Foreskin melanocyte (primary cell): ENCODE measurements at places on chromosomes 5 and 9.

GRCh38 chr9:127589955-127590370 lies 22.1 kb upstream of the STXBP1 start:
- DNase-seq = peak; percentile 67

DNA sequence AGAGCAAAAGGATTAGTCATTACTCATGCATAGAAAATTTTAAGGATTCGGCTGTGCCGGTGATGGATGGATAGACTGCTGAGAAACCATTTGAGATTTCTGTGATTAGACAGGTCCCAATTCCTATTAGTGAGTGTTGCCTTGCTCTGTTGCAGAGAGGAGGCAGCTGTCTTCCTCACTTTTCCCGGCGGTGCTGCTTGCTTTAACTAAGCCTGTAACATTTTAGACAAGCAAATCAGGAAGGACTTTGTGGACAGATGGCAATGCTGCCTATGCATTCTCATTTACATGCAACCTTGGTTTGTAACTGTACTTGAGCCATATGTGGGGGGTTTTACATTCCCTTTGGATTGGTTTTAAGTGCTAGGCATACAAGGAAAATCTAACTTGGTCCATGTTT lies 1176.3 kb downstream of the CDH18 start:
- no peak for DNase-seq

GRCh38 chr9:121757281-121757585 lies 105.8 kb downstream of the DAB2IP start:
- DNase-seq = no peak

DNA sequence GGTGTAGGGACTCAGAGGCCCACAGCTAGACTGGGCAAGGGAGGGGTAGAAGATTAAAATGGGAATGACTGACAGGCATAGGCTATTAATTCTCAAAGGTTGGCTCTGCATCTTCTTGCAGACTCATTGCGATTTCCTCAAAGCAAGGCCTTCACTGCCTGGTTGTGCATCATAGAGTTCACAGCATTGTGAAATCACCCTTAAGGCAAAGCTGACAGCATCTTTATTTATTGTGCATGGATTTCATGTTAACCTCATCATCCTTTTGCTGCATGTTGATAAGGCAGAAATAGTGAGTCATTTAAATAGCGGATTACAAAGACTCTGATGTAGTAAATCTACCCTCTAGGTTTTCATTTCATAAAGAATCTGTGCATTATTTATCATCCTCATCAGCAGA lies 13.6 kb upstream of the PALM2AKAP2 start:
- peak; percentile 95 for DNase-seq

DNA sequence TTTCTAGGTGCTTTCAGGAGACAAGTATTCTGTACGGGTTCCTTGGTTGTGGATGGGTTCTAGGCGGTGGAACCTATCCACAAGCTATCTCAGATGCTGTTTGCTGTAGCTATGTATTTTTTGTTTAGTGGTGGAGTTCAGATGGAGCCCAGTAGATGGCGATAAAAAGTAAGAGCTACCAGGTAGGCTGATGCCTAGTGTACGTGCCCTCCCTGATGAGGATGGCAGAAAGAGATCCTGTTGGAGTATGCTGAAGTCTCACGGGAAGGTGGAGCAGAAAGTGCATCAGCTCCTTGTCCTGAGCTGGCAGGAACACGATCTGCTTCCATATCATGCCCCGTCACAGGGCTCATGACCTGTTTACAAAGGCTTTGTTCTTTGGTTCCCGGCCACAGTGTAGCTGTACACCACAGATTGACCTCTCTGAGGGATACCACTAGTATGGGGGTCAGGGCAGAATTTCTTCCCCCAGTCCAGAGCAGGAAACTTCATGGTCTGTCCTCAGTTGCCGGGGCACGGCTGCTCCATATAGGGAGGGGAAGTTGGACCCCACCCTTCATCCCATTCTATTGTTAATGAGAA lies 12.6 kb upstream of the UGT3A2 start:
- peak; percentile 14 for DNase-seq

DNA sequence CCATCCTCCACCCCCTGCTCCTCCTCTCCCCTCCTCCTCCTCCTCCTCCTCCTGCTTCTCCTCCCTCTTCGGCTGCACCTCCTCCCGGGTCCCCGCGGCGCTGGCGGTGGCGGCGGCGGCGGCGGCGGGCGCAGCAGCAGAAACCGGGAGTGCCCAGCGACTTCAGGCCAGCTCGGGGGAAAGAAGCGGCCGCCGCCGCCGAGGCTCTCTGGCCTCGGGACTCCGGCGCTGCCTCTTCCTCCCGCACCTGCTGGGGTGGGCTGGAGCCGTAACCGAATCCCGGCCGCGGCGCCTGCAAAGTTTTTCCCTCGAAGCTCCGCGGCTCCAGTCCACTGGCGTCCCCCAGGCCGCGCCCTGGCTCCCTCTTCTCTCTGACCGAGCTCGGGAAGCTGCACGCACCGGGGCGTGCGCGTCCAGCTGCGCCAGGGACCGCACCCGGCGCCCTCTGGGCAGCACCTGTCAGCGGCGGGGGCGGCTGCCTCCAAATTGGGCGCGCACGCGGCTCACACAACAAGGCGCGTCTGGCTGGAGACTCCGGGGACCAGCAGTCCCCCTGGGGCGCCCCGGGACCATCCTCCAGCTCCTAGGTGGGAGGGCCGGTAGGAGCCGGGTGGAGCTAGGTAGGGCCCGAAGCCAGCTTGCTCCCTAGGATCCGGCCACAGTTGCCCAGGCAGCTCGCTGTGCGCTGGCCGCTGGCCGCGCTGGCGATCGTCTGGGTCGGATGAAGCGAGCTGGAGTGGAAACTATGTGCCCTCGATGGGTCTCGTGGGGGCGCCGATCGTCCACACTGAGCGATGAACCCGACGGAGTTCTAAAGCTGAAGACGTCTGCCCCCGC lies at the start of gene MCTP1:
Gene MCTP1, minus strand, starts transcription at position 523 of the 837 bp plus-strand sequence.
- DNase-seq = no peak

- no peak for DNase-seq
Measured at GRCh38 chr9:128182893-128183588, 8.3 kb downstream of the CIZ1 start.

DNA sequence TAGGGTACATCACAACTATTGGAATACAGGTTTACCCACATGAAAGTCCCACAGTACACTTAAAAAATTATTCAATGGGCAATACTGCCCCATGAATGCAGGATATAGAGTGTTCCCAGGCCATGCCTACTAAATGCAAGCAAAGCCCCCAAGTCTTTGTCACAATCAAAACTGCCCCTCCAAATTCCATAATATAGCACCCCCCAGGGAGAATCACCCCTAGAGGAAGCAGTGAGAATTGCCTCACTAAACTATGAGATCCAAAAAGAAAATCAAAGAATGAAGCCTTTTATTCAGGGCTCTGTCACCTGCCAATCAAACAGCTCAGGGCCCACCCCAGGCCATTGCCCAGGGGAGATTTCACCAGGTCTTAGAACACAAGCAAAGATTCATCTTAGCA lies 90.8 kb downstream of the ATPSCKMT start:
- no peak for DNase-seq

GRCh38 chr5:77337686-77338085 lies 127.2 kb downstream of the PDE8B start:
- no peak for DNase-seq

DNA sequence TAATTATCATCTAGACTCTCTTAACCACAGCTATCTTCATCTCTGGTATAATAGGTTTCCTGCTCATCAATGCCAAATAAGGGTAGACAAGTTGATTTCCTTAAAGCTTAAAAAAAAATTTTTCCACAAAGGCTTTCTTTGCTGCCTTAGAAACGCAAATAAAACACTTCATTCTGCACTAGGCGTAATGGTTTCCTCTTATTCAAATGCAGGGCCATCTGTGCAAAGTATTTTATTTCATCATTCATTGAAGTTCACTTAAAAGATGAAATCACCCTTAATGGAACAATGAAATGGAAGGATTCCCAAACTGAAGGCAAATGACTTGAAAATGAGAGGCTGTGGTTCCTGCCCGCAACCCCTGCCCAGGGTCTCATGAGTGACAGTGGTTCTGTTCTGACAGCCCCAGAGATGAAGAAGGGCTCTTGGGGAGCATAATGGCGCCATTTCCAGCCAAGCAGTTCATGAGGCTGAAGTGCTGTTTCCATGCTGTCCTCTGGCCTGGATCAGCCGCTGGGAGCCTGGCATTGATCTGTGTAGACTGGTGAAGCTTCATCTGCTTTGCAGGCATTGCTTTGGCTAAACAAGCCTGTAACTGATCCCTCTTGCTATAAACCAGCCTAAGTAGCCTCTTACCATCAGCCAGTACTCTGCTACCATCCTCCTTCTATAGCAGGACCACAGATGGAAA lies 276.9 kb upstream of the WWC1 start:
- DNase-seq = no peak

DNA sequence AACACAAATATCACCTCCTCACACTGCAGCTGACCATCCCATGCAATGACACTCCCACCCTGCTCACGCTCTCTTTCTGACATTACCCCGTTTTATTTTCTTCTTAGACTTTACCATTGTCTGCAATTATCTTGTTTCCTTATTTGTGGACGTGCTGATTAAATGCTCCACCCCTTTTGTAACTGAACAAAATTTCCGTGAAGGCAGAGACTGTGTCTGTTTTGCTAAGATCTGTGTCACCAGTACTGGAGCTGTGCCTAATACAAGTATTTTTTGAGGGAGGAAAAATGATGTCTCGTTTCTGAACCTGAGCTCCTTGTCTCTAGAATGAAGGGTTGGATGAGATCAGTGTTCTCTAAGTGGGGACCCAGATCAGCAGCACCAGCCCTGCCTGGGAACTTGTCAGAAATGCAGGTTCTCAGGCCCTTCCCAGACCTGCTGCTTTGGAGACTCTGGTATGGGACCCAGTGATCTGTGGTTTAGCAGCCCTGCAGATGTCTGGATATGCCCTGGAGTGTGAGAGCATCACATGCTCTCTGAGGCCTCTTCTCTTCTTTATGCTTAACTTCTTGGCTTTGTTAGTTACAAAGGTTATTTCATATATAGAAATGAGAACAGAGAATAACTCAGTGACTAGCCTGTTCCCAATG lies 181.7 kb upstream of the GAS1 start:
- DNase-seq = peak; percentile 78

GRCh38 chr9:90870621-90871326 lies 69.2 kb downstream of the SYK start:
- peak; percentile 10 for DNase-seq

- DNase-seq = no peak
Measured at GRCh38 chr5:88190106-88190834, 78.4 kb downstream of the TMEM161B start.

- peak; percentile 55 for DNase-seq
Measured at GRCh38 chr5:147880487-147880886, 2.0 kb downstream of the SCGB3A2 start.

DNA sequence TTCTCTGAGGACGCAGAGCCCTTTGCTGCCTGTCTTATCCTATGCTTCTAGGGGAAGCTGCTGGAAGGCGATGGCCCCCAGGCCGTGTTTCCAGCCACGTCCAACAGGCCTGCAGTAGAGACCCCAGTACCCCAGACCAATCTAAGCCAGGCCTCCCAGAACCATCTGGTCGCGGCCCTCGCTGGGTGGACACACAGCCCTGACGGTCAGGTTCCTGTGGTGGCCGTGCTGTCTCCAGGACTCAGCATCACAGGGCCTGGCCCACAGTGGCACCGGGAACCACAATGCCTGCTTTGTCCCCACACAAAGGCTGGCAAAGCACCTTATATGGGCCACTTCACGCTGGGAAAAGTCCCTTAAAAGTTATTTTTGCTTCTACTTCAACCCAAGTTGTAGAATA lies 44.5 kb downstream of the SEMA4D start:
- DNase-seq = no peak

GRCh38 chr9:120854596-120855327 lies 12.0 kb upstream of the PSMD5 start:
- DNase-seq = no peak

- no peak for DNase-seq
Measured at GRCh38 chr5:65037831-65038815, 269.4 kb downstream of the CWC27 start.

DNA sequence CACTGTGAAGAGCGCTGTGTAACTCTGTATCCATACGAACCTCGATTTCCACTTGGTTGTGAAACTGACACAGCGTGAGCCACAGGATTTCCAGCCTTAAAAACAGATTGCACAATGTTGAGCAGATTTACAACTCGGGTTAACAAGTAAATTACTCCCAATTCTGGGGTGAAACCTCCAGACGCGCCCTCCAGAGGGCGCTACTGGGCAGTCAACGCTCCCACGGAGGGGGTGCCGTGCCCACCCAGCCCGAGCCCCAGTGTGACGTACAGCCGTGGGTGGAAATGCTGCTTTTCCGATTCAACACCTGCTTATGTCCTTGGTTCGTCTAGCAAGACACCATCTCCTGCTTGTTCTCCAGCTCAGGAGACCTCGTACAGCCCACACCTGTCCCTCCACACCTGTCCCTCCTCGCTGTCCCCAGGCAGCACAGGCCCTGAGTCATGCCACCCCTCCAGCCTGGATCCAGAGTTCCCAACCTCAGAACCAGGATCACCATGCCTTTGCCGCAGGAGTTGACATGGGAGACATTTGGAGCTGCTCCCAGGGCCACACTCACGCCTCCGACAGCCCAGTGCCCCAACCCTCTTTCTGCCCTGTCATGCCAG lies 34.4 kb upstream of the SLC6A3 start:
- DNase-seq = no peak
